ENCODE measurements at places on chromosomes 3 and 15.

- no peak for DNase-seq
Measured at GRCh38 chr3:60133269-60134162, 1083.7 kb upstream of the CFAP20DC start.

- no peak for DNase-seq
Measured at GRCh38 chr3:14340960-14341708, 61.3 kb upstream of the SLC6A6 start.

DNA sequence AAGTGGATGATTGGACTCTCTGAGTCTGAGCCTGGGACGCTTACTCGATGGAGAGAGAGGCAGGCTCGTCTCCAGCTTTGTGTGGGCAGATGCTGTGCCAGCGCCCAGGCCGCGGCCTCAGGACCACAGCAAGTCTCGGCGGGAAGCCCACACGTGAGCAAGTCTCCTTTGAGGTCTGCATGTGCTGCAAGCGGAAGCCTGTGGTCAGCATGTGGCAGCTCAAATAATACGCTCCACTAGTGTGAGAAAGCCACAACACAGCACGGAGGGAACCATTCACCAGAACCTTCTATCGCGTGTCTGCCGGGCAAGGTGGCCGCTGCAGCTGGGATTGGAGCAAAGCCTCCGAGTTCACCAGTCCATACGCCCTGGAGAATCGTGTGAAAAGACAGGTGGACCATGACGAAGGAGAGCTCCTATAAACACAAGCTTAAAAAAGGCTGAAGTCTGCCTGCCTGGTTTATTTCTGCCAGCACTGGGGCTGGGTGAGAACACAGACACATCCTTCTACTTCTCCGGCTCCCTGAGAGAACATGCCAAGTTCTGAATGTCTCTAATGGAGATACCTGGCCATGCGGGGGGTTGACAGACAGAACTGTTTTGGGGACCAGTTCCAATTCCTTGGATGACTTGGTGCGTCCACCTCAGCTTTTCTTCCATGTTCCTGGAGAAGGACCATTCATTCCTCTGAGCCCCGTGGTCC lies 82.0 kb upstream of the LRIG1 start:
- DNase-seq: no peak

- DNase-seq: no peak
Measured at GRCh38 chr3:46325645-46326300, 28.1 kb upstream of the CCR2 start.

- DNase-seq: no peak
Measured at GRCh38 chr3:106140431-106140830, 271.6 kb upstream of the CBLB start.

- no peak for DNase-seq
Measured at GRCh38 chr3:127216415-127217261, 23.7 kb downstream of the PRR23E start.

- no peak for DNase-seq
Measured at GRCh38 chr15:42482701-42483100, 8.2 kb downstream of the ZNF106 start.

GRCh38 chr3:150958683-150959082 lies 13.8 kb downstream of the CLRN1 start:
- no peak for DNase-seq

DNA sequence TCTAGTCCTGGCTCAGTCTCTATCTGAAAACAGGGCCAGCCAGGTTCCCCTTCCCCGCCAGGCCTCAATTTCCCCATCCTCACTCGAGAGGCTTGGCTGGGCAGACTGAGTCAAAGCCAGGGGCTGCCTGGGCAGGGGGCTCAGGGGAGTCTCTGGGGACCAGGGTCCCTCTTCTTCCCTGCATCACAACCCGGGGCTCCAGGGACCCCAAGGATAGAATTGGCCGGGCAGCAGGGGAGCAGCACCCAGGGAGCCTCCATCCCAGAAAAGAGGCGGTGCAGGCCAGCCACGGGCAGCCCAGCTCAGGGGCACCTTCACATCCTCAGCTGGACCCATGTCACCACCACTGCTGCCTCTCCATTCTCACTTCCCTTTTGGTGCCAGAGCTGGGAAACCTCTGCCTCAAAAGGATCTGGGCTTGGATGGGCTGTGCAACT lies 13.3 kb upstream of the PLXND1 start:
- no peak for DNase-seq

- peak; percentile 77 for DNase-seq
Measured at GRCh38 chr3:56157693-56158362, 310.4 kb downstream of the ERC2 start.

DNA sequence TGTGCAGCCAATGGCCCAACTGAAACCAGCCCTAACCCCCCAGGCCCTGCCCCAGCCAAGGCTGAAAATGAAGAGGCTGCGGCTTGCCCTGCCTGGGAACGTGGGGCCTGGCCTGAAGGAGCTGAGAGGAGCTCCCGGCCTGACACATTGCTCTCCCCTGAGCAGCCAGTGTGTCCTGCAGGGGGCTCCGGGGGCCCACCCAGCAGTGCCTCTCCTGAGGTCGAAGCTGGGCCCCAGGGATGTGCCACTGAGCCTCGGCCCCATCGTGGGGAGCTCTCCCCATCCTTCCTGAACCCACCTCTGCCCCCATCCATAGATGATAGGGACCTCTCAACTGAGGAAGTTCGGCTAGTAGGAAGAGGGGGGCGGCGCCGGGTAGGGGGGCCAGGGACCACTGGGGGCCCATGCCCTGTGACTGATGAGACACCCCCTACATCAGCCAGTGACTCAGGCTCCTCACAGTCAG lies 11.2 kb downstream of the MAP1A start:
- DNase-seq: peak; percentile 70

DNA sequence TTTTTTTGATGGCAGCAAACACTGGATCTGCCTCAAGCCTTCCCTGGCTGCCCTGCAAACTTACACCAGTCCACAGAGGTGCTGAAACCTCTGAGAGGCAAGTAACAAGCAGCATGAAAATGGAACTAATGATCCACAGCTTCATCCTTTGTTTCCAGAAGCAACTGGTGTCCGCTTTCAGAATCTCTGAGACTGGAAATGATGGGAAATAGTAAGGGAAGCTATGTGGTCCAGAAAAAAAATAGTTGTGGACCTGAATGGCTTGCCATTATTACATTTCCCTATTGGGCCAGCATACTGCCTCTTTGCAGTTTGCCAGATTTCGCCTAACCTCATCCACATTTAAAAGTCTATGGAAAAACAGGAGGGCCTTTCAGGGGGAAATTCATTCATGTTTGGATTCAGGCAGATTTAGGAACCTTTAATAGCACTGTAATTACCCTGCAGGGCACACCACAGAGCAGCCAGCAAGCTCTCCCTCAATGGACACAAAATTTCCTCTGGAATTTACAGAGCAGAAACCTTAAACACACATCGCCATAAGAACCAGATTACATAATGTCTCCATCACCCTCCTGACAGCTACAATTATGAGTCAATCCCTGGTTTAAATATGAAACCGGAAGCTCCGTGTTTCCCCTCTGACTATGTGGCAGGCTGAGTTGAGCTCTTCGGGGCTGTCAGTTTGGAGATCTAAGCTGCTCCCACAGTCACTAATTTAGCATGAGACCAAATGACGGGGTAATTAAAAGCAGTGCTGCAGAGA lies 134.4 kb downstream of the TMCO5A start:
- DNase-seq: no peak

GRCh38 chr3:126568776-126569342 lies 10.1 kb upstream of the C3orf22 start:
- DNase-seq: no peak

DNA sequence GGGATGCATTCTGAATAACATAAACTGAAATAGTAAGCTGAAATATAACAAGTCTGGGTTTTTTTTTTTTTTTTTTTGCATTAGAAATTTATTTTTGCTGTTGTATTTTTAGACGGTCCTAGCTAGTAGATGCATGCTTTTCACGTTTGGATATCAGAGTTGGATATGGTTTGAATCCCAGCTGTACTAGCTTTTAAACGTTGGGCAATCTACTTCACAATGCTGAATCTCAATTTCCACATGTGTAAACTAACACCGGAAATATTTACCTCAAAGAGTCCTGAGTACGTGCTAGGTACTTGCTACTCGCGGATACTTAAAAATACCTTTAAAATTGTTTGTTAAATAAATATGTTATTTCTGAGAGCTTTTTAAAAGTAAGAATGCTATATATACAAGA lies 139.8 kb downstream of the BBX start:
- no peak for DNase-seq

- DNase-seq: no peak
Measured at GRCh38 chr3:69994919-69995318, 4.6 kb upstream of the SAMMSON start.

DNA sequence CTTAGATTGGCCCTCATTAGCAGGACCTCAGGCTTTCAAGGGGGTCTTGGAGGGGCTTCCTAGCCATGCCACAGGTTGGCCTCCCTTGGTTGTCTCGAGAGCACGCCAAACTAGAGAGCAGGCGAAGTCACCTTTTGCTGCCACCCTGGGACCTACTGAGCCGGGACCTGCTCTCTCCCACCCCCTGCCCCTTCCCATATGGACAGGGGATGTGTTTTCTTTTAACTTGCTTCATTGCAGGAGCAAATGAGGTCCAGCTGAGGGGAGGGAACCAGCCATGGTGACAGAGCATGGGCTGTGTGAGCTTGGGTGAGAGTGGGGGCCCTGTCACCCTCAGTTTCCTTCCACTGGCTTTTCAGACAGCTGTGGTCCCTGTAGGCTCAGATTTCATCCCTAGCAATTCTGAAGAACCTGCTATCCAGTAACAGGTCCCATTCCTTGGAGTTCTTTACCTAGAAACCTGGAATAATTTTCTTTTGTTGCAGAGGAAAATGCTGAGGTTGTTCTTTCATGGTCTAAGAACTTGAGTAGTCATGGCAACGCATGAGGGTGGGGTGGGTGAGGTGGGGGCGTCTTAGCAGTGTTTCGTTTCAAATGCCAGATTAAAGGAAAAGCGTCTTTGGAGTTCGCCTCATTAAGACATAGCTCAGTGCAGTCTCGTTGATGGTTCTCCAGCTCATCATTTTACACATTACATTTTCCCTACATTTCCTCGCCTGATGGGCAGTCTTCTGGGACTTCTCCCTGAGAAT lies 20.1 kb upstream of the MAGEF1 start:
- no peak for DNase-seq

GRCh38 chr3:123154020-123154985 lies 47.4 kb upstream of the SEC22A start:
- no peak for DNase-seq

DNA sequence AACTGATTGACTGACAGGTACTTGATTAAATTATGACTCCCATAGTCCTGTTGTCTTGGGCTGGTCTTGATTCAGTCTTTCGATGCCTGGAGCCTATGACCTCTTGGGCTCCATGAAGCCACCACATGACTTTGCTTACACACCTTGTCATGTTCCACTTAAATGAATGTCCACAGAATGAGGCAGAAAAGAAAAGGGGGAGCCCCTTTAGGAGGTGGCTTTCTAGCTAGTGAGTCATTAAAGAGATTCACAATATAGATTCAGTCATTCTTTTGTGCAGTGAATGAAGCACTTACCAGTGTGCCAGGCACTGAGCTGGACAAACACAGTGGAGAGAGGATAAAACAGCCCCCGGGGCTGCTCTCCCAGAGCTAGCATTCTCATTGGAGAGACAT lies 17.1 kb downstream of the VIPR1 start:
- DNase-seq: no peak

DNA sequence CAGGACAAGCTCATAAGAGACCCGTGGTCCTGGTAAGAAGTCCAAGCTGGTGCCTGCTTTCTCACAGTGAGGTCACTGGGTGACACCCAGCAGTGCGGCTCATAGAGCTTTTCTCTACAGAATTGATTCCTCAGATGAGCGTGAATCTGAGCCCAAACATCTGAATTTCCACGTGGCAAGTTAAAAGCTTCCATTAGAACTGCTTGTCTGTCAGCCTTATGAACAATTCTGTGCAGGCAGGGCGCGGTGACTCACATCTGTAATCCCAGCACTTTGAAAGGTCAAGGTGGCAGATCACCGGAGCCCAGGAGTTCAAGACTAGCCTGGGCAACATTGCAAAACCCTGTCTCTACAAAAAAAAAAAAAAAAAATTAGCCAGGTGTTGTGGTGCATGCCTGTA lies 113.1 kb upstream of the ABHD17C start:
- no peak for DNase-seq

- no peak for DNase-seq
Measured at GRCh38 chr15:70535071-70535954, 228.0 kb downstream of the UACA start.

DNA sequence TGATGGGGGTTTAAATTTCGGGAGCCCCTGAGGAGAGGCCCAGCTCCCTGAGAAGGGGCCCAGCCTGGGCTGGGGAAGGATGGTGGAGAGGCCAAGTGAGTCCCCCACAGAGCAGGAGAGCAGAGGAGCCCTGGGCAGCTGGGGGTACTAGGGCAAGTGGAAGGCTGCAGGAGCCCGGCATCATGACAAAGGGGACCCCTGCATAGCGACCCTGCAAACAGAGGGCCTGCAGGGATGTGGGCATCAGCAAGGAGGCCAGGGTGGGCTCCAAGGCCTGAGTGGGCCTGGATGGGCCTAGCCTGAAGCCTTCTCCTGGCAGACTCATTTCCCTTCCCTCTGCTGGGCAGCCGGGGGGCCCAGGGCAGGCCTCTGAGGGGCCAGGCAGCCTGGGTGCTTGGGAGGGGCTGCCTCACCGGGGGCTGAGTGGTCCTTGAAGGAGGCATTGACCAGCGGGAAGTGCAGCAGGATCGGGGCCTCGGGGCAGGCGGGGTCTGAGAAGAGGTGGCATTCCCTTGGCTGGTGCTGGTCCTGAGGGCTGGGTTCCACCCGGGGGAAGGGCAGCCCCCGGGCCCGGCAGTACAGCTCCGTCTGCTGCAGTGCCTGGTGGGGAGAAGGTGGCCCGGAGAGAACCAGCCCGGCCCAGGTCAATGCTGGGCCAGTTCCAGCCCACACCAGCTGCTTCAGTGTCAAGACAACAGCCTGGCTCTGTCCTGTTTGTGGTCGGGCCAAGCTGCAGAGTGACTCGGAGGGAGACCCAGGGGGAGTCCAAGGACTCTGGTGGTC lies 24.7 kb downstream of the PLA2G4D start:
- no peak for DNase-seq

DNA sequence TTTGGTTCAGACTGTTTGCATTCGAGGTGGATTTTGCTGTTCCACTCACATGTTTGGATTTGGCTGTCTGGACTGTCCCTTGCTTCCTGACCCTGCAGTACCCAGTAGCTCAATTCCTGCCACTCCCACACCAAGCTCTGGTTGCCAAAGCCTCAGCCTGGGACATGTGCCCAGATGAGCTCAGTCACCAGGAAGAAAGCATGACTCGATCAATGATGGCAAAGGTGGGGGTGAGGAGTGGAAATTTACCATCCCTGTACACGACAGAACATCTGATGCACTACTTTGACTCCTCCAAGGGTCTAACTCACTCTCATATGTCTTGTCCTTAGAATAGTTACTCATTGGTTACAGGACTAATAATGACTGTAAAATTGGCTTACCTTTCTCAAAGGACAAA lies 45.2 kb downstream of the ZNF385D start:
- DNase-seq: no peak

DNA sequence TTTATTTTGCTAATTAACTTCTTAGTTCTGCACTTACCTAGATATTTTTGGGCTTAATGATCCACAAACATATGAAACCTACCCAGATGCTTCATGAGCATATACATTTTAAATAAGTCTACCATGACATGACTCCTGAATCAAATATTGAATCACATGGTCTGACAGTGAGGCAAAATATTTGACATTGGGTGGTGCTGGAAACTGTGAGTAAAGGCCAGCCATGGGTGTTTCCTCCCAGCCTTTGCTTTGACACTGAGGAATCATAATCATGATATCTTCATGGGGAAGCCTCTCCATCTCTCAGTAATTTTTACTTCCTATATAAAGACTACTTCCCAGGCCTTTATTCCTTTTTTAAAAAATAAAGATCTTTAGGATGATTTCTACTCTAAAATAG lies 22.8 kb upstream of the SSR3 start:
- no peak for DNase-seq
